ENCODE measurements at places on chromosomes 3 and 15.

- no peak for DNase-seq
Observed at GRCh38 chr3:190516416-190516815, 2.5 kb downstream of the IL1RAP start.

GRCh38 chr3:123883701-123884202 is 380 bp downstream of the MYLK start:
- no peak for DNase-seq

- DNase-seq = no peak
Observed at GRCh38 chr3:163664466-163664865, 1413.8 kb downstream of the SI start.

- DNase-seq = no peak
Observed at GRCh38 chr3:126018545-126018944, 49.6 kb downstream of the ROPN1B start.

- no peak for DNase-seq
Observed at GRCh38 chr3:177420651-177421480, 223.6 kb upstream of the TBL1XR1 start.

Data from NCI-H510A (cell line).